Mucosa of descending colon (tissue), 3 donors: ENCODE measurements at places on chromosomes 13 and 19. TPM values are rescaled to one million over a fixed set of nuclear protein-coding genes. Genes with fewer than 3 reads are reported as not detected.
A peak's percentile ranks its signal among the peaks of the same experiment; 100 is the strongest.

The GDF15 gene
- total RNA-seq: 20.4 TPM

The CRX gene
- total RNA-seq: not detected

The KANK3 gene
- total RNA-seq: 2.0 TPM

The C19orf73 gene
- total RNA-seq: 1.8 TPM

The ZNF460 gene
- 55.8 TPM for total RNA-seq

The TMEM205 gene
- 37.3 TPM for total RNA-seq

The MIDN gene
- 251 TPM for total RNA-seq

The CYP2F1 gene
- total RNA-seq: not detected

- DNase-seq: no peak
Measured at GRCh38 chr13:42707048-42707447, 74.3 kb upstream of the FAM216B start.

DNA sequence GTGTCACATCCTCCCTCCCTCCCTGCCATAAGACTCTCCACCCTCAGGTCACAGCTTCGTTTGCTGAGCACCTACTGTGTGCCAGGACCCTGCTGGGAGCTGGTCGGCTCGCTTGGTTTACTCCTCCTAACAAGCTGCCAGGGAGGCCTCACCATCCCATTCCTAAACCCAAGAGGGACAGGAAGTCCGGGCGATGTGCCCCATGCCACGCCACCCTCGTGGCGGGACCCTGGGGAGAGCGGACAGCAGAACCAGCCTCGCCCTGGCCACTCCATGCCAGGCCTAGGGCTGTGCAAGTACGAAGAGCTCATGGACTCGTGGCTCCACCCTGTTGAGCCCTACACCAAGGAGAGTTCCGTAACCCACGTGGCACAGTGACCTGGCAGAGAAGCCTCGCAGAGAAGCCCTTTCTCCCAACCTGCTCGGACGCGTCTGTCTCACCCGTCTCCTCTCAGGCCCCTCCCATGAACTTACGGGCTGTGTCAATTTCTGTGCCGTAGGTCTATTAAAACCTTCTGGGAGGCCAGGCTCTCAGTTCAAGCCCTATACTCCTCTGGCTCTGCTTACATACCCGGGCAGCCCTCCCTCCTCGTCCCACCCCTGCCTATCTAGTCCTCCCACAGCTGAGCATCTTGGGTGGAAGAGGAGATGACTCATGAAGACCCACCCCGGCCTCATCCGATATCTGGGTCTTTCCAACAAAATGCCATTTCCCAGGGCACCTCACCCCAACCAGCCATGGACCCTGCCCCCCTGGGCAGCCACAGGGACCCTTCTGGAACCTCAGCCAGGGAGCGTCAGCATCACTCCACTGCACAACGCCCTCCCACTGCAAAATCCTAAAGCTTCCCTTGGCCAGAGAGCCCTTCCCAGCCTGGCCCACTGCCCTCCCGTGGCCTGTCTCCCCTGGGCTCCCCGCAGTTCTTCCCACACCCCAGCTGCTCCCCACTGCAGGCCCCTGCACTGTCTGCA is 2.6 kb downstream of the UBXN6 start:
- DNase-seq: no peak

- DNase-seq: no peak
Measured at GRCh38 chr19:53647350-53647749, 15.6 kb downstream of the DPRX start.

DNA sequence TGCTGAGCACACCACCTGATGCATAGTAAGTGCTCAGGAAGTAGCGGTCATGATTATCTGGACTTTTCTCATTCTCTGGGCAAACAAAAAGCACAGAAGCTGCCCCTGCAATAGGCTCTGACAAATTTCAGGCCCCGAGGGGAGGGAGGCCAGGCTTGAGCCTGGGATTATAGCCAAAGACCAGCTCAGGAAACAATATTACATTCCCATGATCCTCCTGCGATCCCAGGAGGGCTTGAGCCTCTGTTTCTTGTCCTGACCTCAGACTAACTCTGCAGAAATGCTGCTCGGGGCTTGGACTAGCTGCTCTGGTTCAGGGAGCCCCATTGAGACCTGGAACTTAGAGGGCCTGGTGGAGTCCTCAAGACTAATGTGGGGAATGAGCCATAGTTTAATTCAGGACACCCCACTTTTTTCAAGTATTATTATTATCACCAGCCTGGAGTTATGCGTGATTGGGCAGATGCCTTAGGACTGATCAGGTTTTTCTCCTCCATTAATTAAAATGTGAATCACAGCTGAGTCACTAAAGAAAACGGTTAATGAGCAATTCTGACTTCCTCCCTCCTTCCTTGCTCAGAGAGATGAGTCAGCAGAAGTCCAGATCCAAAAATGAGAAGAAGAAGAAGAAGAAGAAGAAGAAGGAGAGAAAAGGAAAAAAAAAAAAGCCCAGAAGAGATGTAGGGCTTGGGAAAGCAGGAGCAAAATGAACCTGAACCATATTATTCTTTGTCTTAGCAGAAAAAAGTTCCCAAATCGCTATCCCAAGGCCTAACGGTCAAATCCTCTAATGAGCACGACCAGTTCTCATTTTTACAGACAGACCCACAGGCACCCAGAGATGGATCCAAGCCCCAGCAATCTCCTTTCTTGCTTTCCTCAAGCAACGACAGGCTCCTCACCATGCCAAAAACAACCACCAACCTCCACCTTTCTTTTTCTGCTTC is 107.2 kb downstream of the CACNA1A start:
- no peak for DNase-seq

GRCh38 chr13:93736081-93736480 is 509.5 kb downstream of the GPC6 start:
- DNase-seq: no peak

GRCh38 chr19:4660181-4660791 is 9.9 kb downstream of the MYDGF start:
- DNase-seq: peak; percentile 62

DNA sequence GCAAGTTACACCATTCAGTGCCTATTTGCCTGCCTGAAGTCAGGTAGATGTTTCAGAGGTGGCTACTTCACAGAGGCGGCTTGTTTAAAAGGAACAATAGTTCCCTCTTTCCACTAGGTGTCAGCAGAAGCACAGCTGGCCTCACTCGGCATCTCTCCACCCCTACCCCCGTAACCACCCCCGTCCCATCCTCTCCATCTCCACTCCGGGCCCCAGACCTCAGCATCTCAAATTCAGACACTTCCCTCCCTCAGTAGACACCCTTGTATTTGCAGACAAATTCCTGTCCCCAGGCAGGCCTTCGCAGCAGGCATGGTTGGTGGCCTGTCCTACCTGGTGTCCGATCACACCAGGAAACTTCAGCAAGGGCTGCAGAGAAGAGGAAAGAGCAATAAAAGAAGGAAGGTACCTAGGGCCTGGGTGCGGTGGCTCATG is 9.1 kb upstream of the DPP9 start:
- DNase-seq: peak; percentile 53

- DNase-seq: no peak
Measured at GRCh38 chr19:7292352-7292949, 1.8 kb downstream of the INSR start.

GRCh38 chr19:33333642-33334041 is 31.3 kb upstream of the CEBPA start:
- DNase-seq: no peak

DNA sequence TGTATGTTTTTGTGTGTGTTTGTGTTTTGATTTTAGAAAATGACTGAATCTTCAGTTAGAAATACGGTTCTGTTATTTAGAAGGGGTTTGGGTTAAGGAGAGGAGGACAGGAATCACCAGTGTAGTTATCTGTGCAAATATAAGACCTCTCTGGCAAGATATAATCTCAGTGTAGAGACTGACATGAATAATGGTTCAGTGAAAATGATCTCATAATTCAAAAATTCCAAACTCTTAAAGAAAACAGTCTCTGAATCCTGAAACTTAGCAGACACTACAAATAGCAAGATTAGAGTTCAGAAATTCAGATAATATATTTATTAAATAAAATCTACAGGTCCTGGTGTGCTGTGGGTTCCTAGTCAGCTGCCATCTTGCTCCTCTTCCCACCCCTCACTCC is 73.5 kb downstream of the PDS5B start:
- DNase-seq: no peak

DNA sequence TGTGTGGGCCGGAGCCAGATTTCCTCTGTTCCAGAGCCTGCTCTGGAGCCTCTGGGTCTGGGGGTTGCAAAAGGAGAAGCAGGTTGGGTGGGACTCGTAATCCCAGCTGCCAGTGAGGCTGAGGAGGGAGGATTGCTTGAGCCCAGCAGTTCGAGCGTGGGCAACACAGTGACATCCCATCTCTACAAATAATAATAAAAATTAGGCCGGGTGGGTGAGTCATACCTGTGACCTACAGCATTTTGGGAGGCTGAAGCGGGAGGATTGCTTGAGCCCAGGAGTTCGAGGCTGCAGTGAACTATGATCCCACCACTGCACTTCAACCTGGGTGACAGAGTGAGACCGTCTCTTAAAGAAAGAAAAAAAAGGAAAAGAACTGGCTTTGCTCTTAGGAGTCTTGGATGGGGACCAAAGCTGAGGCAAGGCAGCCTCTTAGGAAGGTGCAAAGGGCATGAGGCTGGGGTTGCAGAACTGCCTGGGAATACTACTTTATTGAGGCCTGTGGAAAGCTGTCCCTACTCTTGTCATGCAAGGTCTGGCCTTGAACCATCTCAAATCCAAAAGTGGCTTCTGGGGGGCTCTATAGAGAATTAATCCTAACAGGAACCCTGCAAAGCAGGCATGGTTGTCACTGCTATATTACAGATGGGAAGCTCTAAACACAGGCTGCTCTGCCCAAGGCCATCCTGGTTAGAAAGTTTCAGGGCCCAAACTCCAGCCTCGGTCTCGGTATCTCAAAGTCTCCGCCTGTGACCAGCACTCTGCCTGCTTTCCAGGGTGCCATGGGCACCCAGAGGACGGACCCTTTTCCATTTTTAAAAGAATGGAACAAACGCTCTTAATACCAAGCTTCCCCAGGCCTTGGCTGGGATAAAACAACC is 880 bp upstream of the C19orf12 start:
- DNase-seq: peak; percentile 50

GRCh38 chr13:45040622-45041021 is 51.3 kb downstream of the GPALPP1 start:
- no peak for DNase-seq

DNA sequence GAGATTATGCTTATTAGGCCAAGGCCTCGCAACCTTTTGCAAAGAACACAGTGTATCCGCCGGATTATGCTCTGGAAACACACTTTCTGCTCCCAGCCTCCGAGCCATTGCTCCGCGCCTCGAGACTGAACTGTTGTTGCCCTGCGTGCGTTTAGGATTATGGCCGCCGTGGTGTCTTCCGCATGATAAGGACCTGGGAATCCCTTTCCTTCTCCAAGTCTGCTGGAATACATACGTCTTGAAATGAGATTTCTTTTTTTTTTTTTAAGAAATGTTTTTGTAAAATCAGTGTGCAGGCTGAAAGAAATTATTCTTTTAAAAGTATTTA is 89.8 kb upstream of the SOX1 start:
- no peak for DNase-seq

GRCh38 chr19:917323-918151 is at the start of gene KISS1R:
Gene KISS1R, plus strand, starts transcription at chr19:917333. Its CDS starts 170 bp downstream, at chr19:917503.
- DNase-seq: peak; percentile 54

GRCh38 chr13:90562443-90562842 is 785.0 kb upstream of the MIR17HG start:
- no peak for DNase-seq

GRCh38 chr13:92500192-92500591 is 726.4 kb upstream of the GPC6 start:
- DNase-seq: no peak

GRCh38 chr19:35044317-35045117 is 3.0 kb downstream of the HPN start:
- peak; percentile 73 for DNase-seq

GRCh38 chr19:58284199-58284598 is 5.4 kb downstream of the ZNF8 start:
- no peak for DNase-seq

DNA sequence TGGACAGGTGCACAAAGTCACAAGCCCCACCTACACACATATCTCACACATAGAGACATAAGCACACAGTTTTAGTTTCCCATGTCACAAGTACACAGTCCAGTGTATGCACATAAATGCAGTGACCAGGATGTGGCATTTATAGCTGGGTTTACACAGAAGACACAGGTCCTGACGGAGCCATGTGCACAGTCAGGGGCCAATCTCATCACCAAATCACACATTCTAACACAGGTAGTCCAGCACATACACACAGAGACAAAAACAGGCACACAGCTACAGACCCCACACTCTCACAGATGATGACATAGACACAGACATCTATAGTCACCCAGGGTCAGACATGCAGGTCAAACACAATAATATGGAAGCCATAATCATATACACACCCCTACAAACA is 2.1 kb downstream of the NUMBL start:
- DNase-seq: no peak

GRCh38 chr13:27425918-27426630 is 1.7 kb downstream of the GTF3A start:
- DNase-seq: peak; percentile 89

DNA sequence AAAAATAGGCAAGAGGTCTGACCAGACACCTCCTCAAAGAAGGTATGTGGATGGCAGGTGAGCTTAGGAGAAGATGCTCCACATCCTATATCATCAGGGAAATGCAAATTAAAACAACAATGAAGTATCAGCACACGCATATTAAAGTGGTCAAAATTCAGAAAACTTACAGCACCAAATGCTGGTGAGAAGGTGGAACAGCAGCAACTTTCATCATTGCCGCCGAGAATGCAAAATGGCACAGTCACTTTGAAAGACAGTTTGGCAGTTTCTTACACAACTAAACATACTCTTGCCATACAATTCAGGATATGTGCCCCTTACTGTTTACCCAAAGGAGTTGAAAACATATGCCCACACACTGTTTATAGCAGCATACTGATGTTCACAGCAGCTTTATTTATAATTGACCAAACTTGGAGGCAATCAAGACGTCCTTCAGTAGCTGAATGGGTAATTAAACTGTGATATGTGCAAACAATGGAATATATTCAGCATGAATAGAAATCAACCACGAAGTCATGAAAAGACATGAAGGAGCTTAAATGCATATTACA is 22.5 kb downstream of the OR10H4 start:
- DNase-seq: no peak

DNA sequence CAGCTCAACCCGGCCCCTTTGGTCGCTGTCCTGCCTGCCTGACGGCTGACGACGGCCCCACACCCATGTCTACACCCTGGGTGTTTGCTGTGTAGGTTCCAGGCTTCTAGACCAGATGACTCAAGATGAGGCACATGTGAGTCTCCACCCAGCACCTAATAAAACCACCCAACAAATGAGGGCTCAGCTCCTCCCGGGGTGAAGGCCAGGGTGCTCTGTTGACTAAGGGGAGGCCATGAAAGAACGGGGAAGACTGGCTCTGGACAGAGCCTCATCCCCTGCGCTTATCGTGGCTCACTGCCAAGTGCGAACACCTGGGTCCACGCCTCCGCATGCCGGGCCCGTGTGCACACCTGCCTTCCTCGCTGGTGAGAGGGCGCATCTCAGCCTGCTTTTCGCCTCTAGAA is 39.6 kb downstream of the COL4A2 start:
- peak; percentile 90 for DNase-seq

GRCh38 chr13:31048521-31048920 is 113.2 kb downstream of the HSPH1 start:
- DNase-seq: no peak

GRCh38 chr19:5031231-5032100 is 62.6 kb downstream of the KDM4B start:
- DNase-seq: peak; percentile 89

- no peak for DNase-seq
Measured at GRCh38 chr13:71703138-71703537, 163.9 kb downstream of the DACH1 start.

- DNase-seq: peak; percentile 84
Measured at GRCh38 chr19:14073925-14074838, 1.6 kb downstream of the MISP3 start.
